Kidney epithelial cell (primary cell): ENCODE measurements at places on chromosomes 6 and 20. TPM values are rescaled to one million over a fixed set of nuclear protein-coding genes. Genes with fewer than 3 reads are reported as not detected.

Gene ZFP57
- total RNA-seq = 0.07 and 0.08 TPM in 2 replicates

DNA sequence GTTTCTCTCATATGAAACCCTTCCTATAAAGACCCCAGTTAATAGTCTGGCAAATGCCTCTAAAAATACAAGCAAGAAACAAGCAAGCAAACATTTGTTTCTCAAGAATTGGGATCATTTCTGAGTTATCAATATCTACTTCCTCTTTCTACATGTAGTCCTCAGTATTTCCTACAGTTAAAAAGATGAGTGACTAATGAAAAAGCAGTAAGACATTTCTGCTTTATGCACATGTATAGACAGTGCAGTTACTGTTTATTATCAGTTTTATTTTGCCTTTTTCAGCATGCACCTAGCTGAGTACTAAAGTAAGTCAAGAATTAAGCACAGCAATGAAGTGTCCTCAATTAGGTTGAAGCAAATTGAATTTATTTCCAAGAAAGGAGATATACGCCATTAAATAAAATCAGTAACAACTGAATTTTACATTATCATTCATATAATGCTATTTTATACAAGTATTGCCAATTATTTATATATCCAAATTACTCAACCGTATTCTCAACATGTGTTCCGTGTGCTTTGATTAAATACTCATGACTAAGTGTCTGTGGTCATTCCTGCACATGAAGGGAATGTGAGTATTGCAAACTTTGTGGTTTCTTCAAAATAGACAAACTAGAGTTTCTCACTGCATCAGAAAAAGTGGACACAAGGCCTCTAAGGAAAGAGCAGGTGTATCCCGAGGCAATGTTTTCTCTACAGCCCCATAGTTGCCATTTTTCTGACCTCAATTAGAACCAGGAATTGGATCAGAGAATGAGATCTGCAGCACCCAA lies 159.3 kb upstream of the MARCKS start:
- DNase-seq = peak; percentile 87

Gene ATAT1
- total RNA-seq = 6.6 and 8.5 TPM in 2 replicates

Gene ANKRD66
- not detected in 2 replicates for total RNA-seq
